ENCODE measurements at places on chromosomes 7 and 10.

DNA sequence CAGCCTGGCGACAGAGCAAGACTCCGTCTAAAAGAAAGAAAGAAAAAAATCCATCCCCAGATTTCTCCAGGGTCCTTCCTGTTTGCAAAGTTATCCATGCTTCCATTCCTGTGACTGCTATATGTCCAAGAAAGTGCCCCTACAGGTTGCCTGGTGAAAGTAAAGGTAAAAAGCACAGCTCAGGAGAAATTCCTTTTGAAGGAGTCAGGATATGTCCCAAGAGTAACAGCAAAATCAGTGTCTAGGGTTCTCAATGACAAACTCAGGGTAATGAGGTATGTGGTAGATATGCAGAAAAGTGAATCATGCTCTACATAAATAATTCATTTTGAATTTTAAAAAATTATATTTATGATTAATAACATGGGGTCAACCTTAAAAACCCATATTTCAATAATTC lies 91.5 kb downstream of the CTTNBP2 start:
- no peaks in the 10 kb centered on the region for H3K27me3 ChIP-seq
- no peaks in the 10 kb centered on the region for H3K4me1 ChIP-seq
- no peak overlapping the region for H3K4me3 ChIP-seq

DNA sequence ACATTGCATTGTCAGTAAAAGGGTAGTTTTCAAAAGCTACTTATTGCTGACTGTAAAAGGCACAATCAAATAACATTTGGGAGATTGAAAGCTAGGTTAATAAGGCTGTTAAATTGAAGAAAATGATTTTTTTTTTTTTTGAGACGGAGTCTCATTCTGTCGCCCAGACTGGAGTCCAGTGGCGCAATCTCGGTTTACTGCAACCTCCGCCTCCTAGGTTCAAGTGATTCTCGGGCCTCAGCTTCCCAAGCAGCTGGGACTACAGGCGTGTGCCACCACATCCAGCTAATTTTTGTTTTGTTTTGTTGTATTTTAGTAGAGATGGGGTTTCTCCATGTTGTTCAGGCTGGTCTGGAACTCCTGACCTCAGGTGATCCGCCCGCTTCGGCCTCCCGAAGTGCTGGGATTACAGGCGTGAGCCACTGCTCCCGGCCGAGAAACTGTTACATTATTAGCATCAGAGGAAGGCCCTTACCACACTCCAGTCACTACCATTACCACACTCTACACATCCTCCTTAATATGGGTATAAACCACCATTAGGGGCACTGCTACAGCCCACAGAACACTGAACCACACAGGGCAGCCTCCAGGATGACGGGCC lies 1.0 kb downstream of the CYP51A1 start:
- H3K4me3 ChIP-seq: peak overlapping the region; percentile 95
- H3K36me3 ChIP-seq: peaks cover 30% of the 10 kb centered on the region
- H3K27me3 ChIP-seq: no peaks in the 10 kb centered on the region

- H3K4me1 ChIP-seq: peaks cover 12% of the 10 kb centered on the region
- H3K27me3 ChIP-seq: peaks cover 10% of the 10 kb centered on the region
- no peak overlapping the region for H3K27ac ChIP-seq
- H3K36me3 ChIP-seq: no peaks in the 10 kb centered on the region
- no peak overlapping the region for H3K4me3 ChIP-seq
Observed at GRCh38 chr7:128888756-128889095, 21.8 kb downstream of the KCP start.

DNA sequence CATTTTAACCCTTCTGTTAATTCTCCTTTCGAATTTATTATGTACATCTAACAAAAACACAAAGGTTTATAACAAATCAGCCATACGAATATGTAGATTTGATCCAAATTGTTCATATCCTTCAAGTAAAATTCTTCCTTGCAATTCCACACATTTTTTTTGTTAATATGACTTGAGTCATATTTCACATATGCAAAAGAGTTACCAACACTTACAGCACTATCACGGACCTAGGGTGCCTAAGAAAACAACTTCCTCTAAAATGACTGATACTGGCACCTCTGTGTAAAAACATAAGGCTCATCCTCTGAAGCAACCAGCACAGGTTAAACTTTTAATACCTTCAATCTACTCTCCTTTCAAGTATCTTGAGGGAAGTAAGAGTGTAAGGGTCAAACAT lies 451.8 kb downstream of the SEMA3D start:
- no peak overlapping the region for H3K27ac ChIP-seq
- H3K4me1 ChIP-seq: no peaks in the 10 kb centered on the region
- no peak overlapping the region for H3K4me3 ChIP-seq
- no peak for DNase-seq
- H3K36me3 ChIP-seq: no peaks in the 10 kb centered on the region
- H3K27me3 ChIP-seq: no peaks in the 10 kb centered on the region

GRCh38 chr10:42428534-42428933 lies 209.8 kb downstream of the ZNF33B start:
- DNase-seq: peak; percentile 12
- no peak overlapping the region for H3K4me3 ChIP-seq
- no peaks in the 10 kb centered on the region for H3K27me3 ChIP-seq
- H3K4me1 ChIP-seq: no peaks in the 10 kb centered on the region
- H3K27ac ChIP-seq: no peak overlapping the region
- H3K36me3 ChIP-seq: peaks cover 5% of the 10 kb centered on the region

GRCh38 chr10:48760983-48761382 lies 76.3 kb downstream of the WDFY4 start:
- no peaks in the 10 kb centered on the region for H3K27me3 ChIP-seq
- no peaks in the 10 kb centered on the region for H3K36me3 ChIP-seq
- H3K27ac ChIP-seq: no peak overlapping the region

All from GM23338 (cell line).